ENCODE measurements at places on chromosomes 5 and 9.

DNA sequence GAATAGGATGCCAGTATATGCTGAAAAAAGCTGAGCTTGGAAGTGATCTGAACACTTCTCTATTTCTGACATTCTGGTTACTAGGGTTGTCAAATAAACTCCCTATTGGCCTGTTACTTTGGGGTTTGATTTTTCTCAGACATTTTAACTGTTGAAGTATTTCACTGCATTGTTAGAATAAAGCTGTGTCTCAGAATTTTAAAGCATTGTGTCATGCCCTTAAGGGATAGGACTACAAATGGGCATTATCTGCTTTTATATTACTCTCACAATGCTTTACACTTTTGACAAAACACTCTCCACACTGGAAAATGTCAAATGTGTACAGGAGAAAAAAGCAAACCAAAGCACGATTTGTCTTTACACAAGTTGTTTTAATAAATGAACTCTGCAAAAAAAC, 16.8 kb upstream of the GPR21 start:
- DNase-seq, result no peak

DNA sequence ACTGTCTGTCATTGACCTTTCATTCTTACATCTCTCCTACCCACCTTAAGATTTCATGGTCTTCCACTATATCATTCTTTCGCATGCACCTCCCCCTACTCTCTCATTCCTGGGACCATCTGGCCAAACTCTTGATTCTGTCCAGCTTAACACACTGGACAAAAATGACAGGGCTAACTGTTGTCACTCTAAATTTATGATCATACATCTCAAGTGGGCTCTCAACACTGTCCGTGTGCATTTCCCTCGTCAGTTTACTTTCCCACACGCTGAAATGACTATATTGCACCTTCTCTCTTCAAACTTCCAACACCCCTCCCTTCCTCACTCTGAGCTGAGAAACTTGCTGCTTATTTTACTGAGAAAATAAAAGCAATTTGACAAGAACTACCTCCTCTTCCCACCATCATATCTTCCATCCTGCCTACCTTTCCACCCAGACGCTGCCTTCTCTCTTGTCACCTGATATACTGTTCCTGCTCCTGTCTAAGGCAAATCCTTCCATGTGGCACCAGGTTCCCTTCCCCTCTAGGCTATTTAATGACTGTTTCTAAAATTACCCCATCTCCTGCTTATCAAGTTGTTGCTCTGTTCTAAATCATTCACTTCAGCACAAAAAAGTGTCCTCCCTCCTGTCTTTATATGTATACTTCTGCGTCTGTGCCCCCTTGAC, 8.1 kb upstream of the KLF9 start:
- DNase-seq, result no peak

GRCh38 chr5:83011985-83012384, 65.2 kb downstream of the TMEM167A start:
- DNase-seq, result no peak

- DNase-seq, result peak; percentile 48
Observed at GRCh38 chr5:157247267-157247666, 18.7 kb upstream of the CYFIP2 start.

DNA sequence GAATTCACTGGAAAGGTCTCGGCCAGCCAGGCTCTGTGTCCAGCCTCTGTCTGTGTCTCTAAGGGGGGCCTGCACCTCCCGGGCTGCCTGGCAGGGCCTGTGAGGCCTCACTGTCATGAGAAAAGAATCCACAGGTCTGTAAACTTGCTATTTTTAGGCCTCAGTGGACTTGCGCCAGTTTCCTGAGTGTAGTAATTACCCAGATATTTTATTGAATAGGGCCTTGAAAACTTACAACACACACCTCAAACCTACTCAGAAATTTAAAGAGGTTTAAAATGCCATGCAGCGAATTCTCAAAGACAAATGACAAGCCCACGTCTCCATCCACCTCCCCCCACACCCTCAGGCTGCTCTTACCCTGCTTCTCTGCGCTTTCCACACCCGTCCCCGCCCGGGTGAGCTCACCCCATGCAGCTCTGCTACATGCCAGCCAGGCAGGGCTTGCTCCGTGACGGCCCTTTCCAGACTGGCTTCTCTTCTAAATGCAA, 8.8 kb upstream of the TENT4A start:
- no peak for DNase-seq

DNA sequence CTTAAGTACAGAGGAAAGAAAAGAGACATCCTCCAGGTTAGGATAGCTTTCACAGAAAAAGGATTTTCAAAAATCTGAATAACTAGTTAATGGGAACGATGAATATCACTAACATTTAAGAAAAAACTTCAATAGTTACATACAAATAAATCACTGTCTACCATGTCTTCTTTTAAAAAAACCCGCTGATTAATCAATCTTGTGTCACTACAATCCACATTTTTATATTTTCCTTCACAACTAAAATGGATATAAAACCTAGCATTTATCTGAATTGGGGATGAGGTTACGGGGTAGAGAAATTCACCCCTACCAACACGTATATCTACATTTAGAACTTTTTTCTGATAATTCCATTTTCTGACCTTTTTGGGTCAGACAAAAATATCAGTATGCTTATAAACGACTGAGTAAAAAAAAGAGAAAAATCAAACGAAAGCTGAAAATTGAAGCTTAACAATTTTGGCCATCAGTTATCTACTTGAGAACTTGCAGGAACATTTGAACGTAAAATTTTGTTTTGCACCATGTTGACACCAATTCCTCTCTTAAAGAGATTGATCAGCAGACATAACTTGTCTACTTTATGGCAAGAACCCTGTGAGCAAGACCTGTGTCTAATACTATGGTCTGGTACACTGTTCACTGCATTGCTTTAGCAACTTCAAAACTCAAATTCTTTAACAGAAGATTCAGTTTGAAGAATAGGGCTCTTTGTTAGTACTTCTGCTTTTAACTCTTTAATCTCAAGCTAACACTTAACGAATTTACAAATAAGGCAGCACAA, 4.8 kb downstream of the NR3C1 start:
- no peak for DNase-seq

DNA sequence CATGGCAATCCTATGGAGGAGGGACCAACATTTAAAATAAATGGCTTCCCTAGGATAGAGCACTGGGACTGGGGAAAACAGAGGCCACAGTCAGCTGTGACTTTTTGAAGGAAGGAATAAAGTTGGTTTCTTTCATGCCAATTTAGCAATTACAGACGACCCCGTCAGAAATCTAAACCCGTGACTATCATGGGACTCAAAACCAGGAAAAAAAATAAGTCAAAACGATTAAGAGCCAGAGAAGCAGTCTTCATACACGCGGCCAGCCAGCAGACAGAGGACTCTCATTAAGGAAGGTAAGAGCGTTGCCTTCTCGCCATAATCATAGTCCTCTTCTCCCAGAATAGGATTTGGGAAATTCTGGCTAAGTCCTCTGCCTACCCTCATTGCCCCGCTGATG, at the start of gene MLANA:
Gene MLANA, plus strand, starts transcription at position 249 of the 400 bp plus-strand sequence. CDS start 1,586 bp downstream, outside the sequence.
- DNase-seq, result no peak

DNA sequence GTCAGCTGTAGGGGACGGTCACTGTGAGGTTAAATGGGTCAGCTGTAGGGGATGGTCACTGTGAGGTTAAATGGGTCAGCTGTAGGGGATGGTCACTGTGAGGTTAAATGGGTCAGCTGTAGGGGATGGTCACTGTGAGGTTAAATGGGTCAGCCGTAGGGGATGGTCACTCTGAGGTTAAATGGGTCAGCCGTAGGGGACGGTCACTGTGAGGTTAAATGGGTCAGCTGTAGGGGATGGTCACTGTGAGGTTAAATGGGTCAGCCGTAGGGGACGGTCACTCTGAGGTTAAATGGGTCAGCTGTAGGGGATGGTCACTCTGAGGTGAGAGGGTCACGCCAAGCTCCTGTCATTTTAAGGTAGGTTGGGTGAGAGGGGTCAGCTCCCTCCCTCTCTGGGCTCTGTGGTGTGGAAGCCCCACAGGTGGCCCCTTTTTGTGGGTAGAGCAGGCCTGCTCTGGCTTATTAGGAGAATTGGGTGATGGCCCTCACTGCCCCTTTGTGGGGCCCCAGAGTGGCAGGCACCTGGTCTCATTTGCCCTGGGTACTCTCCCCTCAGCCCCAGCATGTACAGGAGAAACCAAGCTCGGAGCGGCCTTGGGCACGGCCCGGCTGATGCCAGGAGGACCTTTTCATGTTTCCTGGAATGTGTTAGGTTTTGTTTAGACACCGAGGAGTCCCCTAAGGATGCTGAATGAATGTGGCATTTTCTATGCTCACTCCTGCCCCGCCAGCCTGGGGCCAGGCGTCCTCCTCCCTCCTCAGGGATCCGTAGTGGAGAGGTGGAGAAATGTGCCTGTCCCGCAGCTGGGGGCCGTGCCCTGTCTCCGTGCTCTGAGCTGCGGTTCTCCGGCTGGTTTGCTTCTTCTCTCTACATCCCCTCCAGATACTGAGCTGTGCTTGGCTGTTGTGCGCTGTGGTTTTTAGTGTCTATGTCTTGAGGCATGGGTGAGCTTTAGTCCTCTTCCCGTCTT, 31.4 kb downstream of the AHRR start:
- DNase-seq, result no peak

DNA sequence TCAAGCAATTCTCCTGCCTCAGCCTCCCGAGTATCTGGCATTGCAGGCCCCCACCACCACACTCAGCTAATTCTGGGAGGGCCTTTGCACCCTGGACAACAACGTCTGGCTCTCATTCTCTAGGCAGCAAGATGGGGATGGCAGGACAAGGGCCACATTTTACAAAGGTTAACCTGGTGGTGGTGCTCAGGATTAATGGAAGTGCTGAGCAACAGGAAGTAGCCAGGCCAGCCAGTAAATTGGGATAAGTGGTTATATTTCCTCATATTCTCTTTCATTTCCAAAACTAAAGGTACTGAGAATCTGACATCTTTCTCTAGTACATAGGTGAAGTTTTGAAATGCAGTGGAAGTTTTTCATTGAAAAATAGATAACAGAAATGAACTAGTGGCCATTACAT, 24.7 kb upstream of the ASPN start:
- no peak for DNase-seq

DNA sequence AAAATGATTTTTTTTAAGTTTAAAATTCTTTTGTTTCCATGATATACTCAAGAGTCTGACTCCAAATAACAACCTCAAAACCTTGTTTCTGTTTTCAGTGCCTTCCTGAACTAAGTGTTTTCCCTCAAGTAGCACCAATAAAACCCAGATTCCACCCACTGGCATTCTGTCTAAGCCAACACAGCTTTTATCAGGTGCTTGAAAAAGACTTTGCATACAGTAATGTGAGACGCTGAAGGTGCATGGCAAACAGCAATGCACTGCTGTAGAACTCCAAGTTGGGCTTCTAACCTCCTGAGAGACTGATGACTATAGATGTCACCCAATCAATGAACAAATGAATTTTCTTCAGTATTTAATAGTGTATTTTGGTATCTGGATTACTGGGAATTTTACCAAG, 95.7 kb downstream of the NFIB start:
- DNase-seq, result no peak

DNA sequence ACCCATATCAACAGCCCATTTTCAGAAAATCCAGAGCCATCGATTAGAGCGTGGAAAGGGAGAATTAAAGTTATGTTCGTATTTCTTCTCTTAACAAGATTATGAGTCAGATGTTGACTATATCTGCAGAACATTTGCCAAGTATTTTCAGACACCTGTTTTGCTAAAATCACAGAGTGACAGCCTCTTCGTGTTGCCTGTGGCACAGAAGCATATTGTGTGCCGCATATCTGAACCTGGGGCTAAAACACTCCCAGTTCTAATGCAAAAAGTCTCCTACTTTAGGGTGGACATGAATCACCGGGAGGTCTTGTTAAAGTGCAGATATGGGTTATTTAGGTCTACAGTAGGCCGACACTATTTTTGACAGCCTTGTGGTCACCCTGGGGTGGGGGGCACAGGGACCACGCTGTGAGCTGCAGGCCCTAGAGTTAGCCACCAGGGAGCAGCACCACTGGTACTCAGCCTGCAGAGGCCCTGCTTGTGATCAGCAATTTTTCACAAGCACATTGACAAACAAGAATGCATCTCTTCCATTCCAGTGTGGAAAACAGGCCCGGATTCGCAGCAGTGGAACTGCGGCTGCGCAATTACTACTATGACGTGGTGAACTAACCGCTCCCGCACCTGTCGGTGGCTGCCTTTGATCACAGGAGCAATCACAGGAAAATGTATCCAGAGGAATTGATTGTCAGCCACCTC, 93.5 kb downstream of the SYK start:
- DNase-seq, result no peak

DNA sequence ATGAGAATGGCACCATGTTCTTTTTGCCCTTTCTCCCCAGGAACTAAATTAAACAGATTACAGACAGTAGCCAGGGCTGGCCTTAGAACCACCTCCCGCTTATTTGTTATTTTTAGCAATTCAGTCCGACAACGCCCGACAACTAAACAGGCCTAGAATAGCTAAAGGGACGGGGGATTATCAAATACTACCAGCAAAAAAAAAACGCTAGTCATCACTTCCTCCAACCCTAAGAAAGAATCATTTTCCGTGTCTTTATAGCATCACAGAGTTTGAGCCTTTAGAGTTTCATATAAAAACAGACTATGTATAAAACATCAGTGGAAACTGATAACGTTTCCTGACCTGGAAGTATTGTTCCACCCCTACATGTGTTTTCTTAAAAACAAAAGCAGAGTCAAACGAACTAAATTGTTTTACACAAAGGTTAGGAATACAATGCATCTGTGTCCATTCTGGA, 35.3 kb downstream of the PFDN1 start:
- no peak for DNase-seq

DNA sequence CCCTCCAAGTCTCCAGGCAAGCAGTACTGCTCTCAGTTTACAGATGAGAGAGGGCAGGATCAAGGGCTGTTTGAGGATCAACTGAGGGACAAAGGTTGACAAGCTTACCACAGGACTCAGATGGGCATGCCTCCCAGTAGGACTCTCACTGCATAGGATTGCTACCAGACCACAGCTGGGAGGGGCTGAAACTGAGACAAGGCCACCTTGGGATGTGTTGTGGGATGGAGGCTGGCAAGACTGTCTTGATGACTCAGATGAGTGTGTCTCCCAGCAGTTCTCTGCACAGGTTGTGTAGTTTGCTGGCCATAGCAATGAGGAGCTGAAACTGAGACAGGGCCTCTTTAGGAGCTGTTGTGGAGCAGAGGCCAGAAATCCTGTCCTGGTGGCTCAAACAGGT, 222.2 kb upstream of the IRX1 start:
- no peak for DNase-seq

GRCh38 chr5:23303836-23304235, 203.6 kb upstream of the PRDM9 start:
- no peak for DNase-seq

- DNase-seq, result no peak
Observed at GRCh38 chr9:2321523-2322148, 300.0 kb upstream of the VLDLR start.

DNA sequence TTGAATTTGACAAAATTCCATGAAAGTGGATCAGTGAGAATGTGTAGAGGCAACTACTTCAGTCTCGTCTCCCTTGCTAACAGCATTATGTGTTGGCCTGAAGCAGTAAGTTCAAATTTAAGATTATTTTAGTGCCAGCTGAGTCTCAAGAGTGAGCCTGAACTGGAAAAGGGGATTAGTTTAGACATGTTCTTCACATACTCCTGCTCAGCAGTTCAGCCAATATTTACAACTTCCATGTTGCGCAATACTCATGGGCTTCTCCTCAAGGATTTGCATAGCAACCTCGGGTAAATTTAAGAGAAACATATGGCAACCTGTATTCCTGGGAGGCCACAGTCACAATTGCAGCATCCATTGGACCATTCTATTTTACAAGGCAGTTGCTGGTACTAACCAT, 553.8 kb downstream of the PTPRD start:
- no peak for DNase-seq

All from stimulated activated CD4-positive, alpha-beta T cell treated with anti-CD3 and anti-CD28 coated beads, Interleukin-12 subunit alpha, Interleukin-12 subunit beta, amount 100 ng/mL, for 48 hours (primary cell).